ENCODE measurements at places on chromosomes 2 and 18. TPM values are rescaled to one million over a fixed set of nuclear protein-coding genes. Genes with fewer than 3 reads are reported as not detected.

DNA sequence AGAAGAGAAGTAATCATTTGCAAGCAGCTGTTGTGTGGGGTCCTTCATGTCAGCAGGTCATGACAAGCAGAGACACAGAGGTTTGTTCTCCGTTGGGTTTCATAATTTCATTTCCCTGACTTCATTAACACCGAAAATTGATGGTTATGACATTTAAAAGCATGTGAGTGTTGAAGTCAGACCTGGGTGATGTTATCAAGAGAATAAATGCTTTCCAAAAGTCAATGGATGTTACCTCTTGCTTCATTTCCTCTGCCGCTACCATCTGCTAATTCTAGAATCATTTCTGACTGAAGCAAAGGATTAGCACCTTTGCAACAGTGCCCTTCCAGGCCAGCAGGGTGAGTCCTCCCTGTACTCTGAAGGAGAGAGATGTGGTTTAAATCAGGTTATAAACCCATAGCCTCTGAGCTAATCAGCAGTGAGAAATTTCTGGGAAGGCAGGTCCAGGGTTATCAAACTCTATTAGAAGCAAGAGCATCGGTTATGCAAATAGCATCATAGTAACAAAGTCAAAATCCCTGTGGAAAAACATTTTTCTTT, 446.2 kb downstream of the PIK3C3 start:
- no peak for DNase-seq

DNA sequence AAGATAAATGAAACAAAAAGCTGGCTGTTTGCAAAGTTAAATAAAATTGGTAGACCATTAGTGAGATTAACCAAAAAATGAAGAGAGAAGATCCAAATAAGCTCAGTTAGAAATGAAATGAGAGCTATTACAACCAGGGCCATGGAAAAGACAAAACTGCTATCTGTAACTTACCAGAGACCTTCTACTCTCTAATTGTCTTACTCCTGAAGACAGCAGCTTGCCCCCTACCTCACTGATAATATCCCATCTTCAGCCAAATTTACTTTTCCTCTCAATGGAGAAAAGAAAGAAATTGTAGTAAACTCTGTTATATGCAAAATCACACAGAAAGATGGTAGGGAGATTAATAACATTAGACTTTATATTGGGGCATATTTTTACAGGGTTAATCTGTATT, 178.2 kb downstream of the LCLAT1 start:
- DNase-seq: no peak

- DNase-seq: no peak
These were observed 49.6 kb downstream of the SPIRE1 start for GRCh38 chr18:12608301-12608700.

GRCh38 chr2:54444503-54444902, 11.6 kb upstream of the SPTBN1 start:
- no peak for DNase-seq

DNA sequence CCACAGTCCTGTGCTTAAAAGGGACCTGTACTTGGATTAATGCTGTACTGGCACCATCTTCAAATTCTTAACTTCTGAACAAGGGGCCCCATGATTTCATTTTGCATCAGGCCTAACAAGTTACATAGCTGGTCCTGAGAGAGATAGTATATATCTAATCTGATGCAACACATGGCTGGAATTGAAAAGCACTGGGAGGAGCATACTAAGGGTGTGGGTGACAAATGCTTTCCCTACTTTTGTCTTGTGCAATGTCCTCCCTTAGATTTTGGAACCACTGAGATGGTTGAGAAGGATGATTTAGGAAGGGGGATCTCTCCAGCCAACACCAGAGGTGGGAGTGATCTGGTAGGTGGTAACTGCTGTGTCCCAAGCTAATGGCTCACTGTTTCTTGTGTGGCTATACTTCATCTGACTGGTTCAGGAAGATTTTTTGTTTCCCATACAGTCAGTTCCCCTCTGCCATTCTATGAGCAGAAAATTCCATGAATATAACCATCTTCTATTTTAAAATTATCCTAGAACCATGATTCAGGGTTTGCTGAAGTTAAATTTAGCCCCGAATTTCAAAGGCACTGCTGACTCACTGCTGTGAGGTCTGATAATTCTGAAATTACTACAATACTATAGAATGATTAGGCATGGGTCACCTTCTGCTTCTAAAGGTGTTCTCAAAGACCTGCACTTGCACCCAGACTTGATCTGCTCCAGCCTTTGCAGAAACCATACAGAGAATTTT, 108.3 kb upstream of the NCKAP5 start:
- no peak for DNase-seq

DNA sequence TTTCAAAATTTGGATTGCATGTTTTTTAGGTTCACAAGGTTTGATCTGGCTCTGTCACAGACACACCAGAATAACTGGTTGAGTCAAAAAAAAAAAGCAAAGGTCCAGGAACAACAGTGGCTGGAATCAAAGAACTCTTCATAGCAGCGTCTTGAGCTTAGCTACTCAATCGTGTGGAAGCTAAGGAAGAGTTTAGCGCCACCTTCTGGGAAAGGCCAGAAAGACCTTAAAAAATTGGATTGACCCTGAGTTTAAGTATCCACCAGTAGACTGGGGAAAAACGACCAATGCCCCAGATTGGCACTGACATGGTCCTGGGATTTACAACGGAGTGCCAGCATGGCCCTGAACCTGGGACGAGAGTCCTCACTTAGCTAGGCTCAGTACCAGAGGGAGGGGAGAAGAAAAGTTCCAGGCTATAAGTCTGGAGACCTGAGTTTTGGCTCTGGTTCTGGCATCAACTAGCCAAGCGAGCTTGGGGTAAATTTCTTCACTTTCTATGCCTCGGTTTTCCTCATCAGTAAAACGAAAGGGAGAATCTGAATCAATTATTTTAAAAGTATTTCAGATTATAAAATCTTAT, 71.1 kb upstream of the TFCP2L1 start:
- no peak for DNase-seq

GRCh38 chr2:112048887-112049286, 6.2 kb upstream of the TMEM87B start:
- no peak for DNase-seq

DNA sequence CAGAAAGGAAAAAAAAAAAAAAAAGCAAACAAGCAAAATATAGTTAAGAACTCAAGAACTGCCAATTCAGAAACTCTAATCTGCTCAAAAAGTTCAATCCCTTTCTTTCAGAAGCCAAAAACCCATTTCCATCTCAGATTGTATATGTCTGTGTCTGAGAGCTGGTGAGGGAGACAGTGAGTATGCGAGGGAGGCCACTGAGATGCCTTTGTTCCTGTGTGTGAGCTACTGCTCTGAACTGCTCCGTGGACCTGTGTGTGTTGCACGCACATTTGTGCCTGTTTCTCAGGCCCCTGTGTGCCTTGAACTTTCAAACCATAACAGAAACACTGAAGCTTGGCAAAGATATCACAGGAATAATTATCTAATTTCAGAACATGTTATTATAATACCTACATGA, 2.5 kb upstream of the PKDCC start:
- DNase-seq: no peak

DNA sequence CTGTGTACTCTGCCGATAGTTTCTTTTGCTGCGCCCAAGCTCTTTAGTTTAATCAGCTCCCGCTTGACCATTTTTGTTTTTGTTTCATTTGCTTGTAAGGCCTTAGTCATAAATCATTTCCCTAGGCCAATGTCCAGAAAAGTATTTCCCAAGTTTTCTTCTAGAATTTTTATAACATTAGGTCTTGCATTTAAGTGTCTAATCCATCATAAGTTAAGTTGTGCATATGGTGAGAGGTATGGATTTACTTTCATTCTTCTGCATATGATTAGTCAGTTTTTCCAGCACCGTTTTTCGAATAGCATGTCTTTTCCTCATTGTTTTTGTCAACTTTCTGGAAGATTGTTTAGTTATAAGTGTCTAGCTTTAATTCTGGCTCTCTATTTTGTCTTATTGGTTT, 484.8 kb upstream of the CNTNAP5 start:
- no peak for DNase-seq

GRCh38 chr18:49968644-49969309, 155.4 kb upstream of the ACAA2 start:
- DNase-seq: no peak

GRCh38 chr2:104885119-104885782, 31.3 kb downstream of the POU3F3 start:
- DNase-seq: no peak

DNA sequence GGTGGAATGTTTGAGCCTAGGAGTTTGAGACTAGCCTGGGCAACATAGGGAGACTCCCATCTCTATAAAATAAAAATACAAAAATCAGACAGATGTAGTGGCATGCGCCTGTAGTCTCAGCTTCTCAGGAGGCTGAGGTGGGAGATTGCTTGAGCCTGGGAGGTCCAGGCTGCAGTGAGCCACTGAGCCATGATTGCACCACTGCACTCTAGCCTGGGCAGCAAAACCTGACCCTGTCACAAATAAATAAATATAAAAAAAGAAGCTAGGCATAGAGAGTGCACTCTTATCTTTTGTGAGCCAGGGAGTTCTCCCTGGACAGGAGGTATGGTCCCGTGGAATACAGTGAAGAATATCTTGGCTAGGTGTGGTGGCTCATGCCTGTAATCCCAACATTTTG, 11.0 kb upstream of the KYNU start:
- DNase-seq: no peak

GRCh38 chr2:130813722-130814121, 23.0 kb upstream of the ARHGEF4 start:
- peak; percentile 9 for DNase-seq

GRCh38 chr2:180578441-180578840, 402.0 kb upstream of the UBE2E3 start:
- DNase-seq: no peak

- peak; percentile 74 for DNase-seq
These were observed 141.8 kb downstream of the ACKR3 start for GRCh38 chr2:236711440-236711839.

GRCh38 chr2:182504903-182505302, 78.1 kb upstream of the PDE1A start:
- no peak for DNase-seq

DNA sequence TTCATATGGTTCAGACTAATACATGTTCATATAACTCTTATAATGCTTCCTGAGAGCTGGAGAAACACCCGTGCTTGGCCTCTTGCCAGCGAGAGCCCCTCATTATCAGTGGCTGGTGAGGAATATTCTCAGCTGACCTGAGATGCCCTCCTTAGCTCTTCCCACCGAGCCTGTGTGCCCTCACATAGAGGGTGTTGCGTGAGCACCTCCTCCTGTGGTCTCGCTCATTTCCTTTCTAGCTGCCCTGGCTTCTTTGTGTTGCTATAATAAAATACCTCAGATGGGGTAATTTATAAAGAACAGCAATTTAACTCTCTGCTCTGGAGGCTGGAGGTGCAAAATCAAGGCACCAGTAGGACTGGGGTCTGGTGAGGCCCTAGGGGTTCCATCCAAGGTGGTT, 80.5 kb upstream of the ALKAL2 start:
- DNase-seq: no peak

DNA sequence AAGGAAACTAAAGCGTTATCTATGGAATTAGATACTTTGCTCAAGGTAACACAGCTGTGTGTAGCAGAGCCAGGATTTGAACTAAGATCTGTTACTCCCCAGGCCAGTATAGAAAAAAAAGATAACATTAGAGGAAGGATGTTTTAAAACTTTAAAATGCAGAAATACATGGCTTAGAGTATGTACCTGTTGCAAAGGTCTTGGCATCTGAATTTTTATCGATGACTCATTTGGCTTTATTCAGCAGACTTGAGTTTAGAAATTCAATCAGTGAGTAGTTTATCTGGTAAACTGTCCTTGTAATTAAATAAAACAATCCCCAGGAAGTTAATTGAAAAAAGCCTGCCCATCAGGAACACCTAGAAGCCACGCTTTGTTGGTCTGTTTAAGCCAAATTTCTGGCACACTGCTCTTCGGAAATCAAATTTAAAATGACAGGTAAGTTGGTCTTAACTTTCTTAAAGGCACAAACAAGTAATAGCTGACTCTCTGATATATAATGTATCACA, 36.9 kb downstream of the SCN9A start:
- DNase-seq: no peak

DNA sequence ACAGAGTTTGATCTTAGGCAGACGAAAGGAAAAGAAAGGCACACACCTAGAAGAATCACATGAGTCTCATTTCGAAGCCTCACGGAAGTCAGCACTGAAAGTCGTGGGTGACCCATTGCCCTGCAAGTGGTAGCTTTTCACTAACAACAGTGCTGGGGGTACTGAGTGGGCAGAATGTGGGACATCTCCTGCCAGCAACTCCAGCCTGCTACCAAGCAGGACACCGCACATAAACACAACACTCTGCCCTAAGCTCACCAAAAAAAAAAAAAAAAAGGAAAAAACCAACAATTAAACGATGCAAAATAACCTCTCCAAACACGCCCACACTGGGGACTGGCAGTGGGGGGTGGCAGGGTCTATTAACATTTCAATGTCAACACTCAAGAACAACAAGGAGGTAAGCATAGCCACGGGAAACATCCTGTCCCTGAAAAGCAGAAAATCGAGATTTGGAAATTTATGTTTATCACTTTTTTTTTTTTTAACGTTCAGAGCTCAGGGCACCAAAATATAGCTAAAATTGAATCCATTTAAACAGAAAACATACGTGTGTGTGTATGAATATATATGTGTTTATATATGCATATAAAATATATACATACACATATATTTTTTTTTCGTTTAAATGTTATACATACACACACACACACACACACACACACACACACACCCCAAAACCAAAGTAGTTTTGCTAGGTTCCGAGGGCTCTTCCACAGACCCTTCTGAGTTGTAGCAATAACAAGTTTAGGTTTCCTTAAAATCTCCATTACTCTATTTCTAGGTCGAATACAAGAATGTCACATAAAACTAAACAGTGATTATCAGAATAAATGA, 2.2 kb downstream of the INO80D start:
- no peak for DNase-seq

The ERFE gene
- 3.3 TPM for total RNA-seq

The CRACDL gene
- 51.9 TPM for total RNA-seq

The FSIP2 gene
- total RNA-seq: under 0.01 TPM

The GPR35 gene
- total RNA-seq: not detected

The CHST9 gene
- total RNA-seq: 0.21 TPM

The IL1R2 gene
- total RNA-seq: 25.4 TPM

The AMER3 gene
- total RNA-seq: not detected

The TCF7L1 gene
- 10.3 TPM for total RNA-seq

The RIT2 gene
- total RNA-seq: not detected

The L3MBTL4 gene
- total RNA-seq: not detected

The C2orf80 gene
- not detected for total RNA-seq

The DLX1 gene
- total RNA-seq: not detected

The SRSF7 gene
- 54.1 TPM for total RNA-seq

The EML6 gene
- not detected for total RNA-seq

The OSR1 gene
- 66.7 TPM for total RNA-seq

The TANC1 gene
- 45.4 TPM for total RNA-seq

The OXER1 gene
- total RNA-seq: 0.32 TPM

The SAG gene
- total RNA-seq: not detected

The ALPG gene
- total RNA-seq: not detected

Data from ascending aorta (tissue), 2 donors.